ENCODE measurements at places on chromosomes 6 and 20.

DNA sequence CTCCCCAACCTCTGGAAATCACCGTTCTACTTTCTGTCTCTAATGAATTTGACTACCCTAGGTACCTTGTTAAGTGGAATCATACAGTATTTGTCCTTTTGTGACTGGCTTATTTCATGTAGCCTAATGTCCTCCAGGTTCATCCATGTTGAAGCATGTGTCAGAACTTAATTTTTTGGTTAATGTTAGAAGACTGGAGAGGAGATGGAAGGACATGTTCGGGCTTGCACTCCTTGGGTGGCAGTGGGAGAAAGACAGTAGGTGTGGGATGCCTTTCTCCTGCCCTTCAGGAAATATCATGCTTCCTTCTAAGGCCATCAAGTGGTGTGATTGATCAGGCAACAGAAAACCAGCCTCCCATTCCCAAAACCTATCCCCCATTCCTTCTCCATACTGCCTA, 61.1 kb upstream of the RNF144B start:
- DNase-seq = no peak

DNA sequence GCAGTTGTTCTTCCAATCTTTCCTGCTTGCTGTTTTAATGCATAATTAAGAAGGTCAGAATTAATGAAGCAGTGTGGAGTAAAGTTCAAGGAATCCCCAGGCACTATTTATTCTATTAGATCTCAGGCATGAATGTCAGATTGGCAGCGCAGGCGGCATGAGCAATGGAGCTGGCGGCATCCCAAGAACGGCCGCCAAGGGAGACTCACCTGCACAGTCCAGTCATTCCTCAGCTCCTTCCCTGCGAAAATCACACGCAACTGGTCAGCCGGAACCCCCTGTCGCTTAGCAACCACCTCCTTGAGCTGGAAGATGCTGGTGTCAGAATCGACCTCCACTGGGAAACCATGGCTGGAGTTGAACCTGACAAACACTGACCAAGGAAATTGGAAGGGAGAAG, 284.5 kb downstream of the PRKN start:
- DNase-seq = no peak

GRCh38 chr20:18363708-18364107, 75.4 kb downstream of the ZNF133 start:
- no peak for DNase-seq

GRCh38 chr20:12969071-12969669, 39.6 kb upstream of the SPTLC3 start:
- DNase-seq = no peak

- no peak for DNase-seq
Observed at GRCh38 chr20:59561614-59562277, 42.6 kb upstream of the PHACTR3 start.

DNA sequence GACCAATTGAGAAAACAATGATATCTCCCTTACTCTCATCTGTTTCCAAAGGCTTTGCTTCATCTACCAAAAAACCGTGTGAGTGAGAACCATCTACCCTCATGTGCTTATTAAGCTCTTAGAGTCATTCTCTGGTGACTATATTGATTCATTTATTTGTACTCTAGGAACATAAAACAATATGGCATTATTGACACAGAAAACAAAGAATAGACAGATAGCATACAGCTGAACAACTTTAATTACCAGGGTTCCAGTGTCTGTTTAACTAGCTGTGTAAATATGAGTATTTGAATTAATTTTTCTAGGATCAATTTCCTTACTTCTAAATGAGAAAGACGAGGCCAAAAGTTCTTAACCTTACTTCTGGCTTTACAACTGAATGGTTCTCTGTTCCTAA, 31.3 kb upstream of the HEY2 start:
- no peak for DNase-seq

DNA sequence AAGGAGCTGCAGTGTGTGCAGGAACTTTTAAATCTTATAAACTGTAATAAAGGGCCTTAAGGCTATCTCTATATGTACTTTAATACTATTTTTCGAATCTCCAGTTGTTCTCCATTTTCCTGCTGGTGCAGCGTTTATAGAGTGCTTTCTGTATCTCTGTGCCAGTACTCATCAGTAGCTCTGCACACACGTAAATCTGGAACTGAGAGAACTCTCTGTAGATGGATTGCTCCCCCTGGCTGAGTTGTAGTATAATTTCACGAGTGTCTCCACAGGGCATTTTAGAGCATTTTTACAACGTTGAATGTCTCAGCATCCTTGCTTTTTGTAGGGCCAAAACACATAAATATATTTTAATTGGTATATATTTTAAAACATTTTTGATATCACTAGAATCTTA, 256.5 kb downstream of the TRDN start:
- peak; percentile 6 for DNase-seq

- no peak for DNase-seq
Observed at GRCh38 chr20:46541229-46541935, 9.1 kb downstream of the OCSTAMP start.

DNA sequence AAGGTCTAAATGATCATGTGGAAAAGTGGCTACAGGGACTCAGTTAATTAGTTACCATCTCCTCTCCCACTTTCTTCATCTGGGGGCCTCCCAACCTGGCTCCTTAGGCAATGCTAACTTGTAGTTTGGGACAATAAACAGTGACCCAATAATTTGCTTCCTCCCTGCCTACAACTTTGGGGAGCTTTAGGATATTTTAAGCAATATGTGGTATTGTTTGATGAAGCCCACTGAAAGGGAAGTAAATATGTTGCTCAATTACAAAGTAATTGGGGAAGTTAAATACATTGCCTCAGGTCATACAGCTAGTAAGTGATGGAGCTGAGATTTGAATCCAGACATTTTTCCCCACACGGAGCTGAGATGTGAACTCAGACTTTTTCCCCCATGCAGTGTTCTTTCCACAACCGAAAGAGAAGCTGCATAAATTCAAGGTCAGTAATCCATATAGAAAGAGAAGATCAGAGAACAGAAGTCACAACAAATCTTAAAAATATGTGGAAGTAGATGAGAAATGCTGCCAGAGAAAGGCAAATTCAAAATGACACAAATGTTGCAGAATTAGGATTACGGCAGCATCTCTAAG, 26.6 kb downstream of the ZHX3 start:
- DNase-seq = no peak

DNA sequence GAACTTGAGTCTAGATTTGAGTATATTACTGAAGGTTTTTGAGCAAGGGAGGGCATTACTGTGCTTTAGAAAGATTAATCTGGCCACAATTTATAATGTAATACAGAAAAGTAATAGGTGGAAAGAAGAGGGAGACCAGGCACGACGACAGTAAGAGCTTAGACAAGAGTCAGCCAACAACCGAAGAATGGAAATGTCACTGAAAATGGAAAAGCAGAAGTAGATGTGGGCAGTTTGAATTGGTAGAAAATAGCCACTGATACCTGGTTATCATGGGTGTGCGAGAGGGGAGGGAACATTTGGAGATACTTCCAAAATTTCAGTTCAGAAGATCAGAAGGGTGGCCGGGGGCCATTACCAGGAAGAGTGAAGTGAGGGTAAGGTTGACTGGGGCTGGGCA, 339.1 kb downstream of the UTRN start:
- no peak for DNase-seq

DNA sequence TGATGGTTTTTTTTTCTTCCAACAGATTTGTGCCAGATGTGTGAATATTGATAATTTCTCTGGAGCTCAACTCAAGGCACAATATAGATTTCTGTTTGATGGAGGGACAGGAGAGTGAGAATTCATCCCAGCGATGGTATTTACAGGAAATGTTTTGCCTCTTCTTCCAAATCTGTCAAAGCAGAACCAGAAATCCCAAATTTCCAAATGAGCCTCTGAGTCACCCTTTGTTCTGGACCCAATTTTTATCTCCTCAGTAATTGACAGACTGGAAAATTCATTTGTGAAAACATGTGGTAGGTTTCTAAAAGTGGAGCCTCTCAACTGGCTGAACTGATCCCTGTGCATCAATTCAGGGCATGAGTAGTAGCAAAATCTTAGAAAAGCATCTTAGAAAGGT, 223.2 kb upstream of the TSHZ2 start:
- DNase-seq = no peak

- no peak for DNase-seq
Observed at GRCh38 chr6:47571488-47571887, 93.9 kb downstream of the CD2AP start.

DNA sequence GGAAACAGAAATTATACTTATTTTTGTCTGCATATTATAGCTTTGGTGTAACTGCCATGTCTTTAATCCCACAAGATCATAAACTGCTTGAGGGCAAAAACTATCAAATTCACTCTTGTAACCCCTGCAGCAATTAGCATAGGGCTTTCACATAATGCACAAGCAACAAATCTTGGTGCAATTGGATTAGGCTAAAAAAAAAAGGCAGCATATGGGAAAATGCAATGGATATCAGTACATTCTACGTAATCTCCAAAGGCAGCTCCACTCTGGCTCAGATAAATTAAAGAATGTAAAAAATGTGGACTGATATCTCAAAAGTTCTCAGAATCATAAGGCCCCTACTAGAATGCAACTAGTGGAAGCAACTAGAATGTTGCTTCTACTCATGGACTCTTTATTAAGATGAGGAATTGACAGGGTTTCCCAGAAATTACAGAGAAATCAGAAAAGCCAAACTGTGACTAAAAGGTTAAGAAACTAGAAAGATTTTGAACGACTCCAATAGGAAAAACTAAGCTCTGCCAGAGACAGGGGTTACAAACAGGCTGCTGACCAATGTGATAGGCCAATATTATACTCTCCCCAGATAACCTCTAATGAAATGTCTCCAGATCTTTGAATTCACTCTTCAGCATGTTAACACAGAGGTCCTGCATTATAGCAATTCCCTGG, 55.0 kb downstream of the FILIP1 start:
- DNase-seq = no peak

- DNase-seq = no peak
Observed at GRCh38 chr6:31378062-31378720, 21.2 kb upstream of the HLA-B start.

GRCh38 chr6:97077380-97077779, 152.9 kb downstream of the KLHL32 start:
- no peak for DNase-seq

- peak; percentile 79 for DNase-seq
Observed at GRCh38 chr6:153167061-153167891, 36.2 kb upstream of the RGS17 start.

DNA sequence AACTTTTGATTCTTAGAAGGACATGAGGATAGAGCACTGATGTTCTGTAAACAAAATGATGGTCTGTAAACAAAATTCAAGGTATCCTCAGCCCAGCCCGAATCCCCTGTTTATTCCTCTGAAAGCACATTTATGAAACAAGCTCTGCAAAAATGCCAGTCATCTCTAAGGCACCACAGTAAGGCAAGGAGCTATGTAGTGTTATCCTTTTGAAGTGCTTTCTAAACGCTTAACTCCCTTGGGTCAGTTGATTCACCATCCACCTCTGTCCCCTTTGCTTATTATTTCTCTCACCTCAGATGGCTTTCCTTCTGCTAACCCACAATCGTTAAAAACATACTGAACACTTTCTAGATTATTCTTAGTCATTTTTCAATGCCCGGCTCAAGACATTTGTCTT, 93.8 kb downstream of the ATXN1 start:
- no peak for DNase-seq

Data from endothelial cell of umbilical vein (primary cell).